T-helper 17 cell (primary cell): ENCODE measurements at places on chromosomes 6 and 20.

DNA sequence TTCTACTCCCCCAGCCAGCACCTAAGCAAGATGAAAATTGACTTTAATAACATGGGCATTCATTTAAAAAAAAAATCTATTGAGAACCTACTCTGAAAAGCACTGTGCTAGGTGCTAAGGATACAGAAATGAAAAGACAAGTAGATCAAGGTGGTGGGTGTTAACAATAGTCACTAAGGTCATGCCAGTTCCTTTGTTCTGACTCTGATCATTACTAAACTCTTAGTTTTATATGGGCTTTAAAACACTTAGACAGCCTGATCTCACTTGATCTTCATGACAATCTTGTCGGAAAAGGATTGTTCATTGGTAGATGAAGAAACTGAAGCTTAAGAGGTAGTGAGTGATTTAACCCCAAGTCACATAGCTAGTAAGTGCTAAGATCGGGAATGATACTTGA is 285.7 kb upstream of the PRDM1 start:
- DNase-seq = no peak

GRCh38 chr6:137307163-137307854 is 88.1 kb upstream of the IFNGR1 start:
- DNase-seq = no peak

- no peak for DNase-seq
Observed at GRCh38 chr6:166338854-166339253, 3.5 kb downstream of the SFT2D1 start.

GRCh38 chr6:55953335-55953734 is 77.9 kb upstream of the BMP5 start:
- DNase-seq = no peak

DNA sequence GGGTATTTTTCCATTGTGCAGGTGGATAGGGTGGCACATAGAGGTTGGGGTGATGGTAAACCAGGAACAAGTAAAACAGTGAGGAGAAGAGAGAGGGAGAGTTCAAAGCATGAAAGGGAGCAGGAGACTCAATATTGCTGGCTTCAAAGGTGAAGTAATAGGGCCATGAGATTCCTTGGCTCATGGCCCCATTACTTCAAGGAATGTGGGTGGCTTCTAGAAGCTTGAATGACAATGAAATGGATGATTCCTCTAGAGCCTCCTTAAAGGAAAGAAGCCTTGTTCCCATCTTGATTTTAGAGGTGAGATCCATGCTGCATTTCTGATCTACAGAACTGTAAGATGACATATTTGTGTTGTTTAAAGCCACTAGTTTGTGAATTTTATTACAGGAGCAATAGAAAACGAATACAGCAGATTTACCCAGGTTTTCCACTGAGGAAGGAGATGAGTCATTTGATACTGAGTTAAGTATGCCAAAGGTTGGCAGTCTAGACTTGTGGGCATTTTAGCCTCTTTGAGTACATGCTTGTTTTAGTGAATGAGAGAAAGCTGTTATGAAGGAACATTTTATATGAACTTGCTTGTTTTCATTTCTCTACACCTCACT is 110.4 kb downstream of the PLCB4 start:
- DNase-seq = no peak

- DNase-seq = no peak
Observed at GRCh38 chr6:149852180-149852579, 12.0 kb downstream of the LRP11 start.

DNA sequence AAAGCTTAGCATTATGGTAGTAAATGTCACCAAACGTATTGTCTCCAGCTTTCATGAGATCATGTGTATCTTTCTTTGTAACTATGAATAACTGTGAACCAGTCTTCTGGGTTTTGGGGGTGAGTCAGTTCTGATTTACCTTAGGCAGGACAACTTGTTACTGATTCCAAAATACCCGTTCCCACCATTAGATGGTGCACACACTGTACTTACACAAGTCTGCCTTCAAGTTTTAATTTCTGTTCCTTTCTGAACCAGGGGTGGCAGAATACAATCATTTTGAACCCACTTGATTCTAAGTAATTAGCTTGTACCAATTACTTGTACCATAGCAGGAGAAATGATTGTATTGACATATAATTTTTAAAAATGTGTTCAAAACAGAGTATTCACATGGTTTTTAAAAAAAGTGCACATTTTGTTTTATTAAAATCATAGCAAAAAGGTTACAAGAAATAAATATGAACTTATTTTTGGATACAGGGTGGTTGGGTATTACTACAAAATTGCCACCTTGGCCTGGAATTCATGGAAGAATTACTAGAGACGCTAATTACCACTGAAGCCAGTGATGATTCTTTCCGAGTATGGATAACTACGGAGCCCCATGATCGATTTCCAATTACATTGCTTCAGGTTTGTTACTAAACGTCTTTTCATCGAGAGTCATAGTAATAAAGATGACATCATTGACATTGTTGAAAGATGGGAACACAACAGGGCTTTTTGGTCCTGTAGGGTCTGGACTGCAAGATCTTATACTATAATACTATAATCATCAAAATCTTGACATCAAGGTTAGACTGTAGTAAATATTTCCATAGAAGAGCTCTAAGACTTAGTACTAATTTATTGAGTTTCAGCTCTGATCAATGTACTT is 75.2 kb upstream of the GLP1R start:
- no peak for DNase-seq

GRCh38 chr6:158718461-158719046 is 68.7 kb downstream of the SYTL3 start:
- DNase-seq = no peak

DNA sequence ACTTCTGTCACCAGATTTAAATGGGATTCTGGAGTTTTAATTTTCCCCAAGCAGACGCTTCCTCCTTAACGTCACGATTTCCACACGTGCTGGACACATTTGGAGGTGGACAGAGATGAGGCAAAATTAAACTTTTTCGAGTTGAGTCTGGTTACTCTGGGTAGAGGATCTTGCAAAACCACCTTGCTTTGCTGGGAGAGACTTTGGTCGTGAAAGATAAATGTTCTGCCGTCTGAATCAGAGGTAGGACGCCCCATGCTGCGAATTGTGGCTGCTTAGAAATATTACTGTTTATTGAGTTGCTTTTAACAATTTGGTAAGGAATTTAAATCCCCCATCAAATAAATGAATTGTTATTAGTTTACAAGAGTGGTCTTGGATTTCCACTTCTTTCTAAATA is 46.8 kb downstream of the CTCFL start:
- no peak for DNase-seq

- no peak for DNase-seq
Observed at GRCh38 chr6:129317931-129318820, 391.8 kb downstream of the ARHGAP18 start.

DNA sequence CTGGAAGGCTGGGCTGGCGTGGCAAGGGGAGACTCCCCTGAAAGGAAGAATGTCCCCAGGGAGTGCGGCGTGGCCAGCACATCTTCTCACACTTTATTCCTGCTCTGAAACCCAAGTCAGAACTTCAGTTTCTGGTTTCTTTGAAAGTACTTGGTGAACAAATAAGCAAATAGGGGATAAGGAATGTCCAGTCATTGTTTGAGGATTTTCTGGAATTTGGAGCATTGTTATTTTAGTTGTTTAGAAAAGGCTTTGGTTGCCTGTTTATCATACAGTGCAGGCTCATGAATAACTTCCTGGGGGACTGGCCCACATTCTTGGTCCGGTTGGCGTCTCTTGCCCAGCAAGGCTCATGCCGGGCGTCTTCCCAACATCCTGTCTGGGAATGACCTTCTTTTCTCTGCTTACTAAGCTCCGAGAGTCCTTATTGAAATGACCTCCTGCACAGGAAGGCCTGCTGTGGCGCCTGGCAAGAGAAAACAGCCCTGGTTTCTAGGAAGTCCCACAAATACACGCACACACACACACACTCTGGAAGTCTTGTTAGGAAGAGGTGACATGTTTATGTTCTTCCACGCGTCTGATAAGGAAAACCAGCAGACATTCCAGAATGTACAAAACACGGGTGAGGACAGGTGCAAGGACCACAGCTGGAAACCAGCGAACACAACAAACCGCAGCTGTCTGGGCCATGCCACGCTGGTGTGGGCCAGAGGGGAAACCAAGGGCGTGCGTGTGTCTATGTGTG is 71.9 kb downstream of the TMEM170B start:
- DNase-seq = no peak

- DNase-seq = no peak
Observed at GRCh38 chr6:11911538-11911937, 100.6 kb upstream of the HIVEP1 start.

DNA sequence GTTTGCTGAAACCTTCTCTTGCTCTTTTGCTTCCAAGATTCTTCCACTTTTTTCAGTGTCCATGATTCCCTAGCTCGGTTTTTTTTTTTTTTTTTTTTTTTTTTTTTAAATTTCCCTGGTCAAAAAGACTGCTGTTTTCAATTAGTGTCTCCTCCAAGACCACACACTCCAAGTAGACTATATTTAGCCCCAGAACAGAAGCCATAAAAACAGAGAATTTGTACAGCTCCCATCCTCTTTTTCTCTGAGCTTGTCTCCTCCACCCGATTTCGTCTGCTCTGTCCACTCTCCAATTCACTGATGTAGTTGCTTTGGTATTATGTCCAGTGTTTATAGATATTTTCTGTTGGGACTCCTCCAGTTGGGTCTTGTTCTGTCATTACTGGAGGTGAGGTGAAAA is 37.6 kb downstream of the RSPH3 start:
- no peak for DNase-seq

GRCh38 chr6:36947570-36948351 is 6.8 kb upstream of the PI16 start:
- no peak for DNase-seq

GRCh38 chr20:51159303-51159702 is 136.4 kb upstream of the KCNG1 start:
- no peak for DNase-seq

- DNase-seq = no peak
Observed at GRCh38 chr6:53801022-53801421, 6.2 kb downstream of the LRRC1 start.

DNA sequence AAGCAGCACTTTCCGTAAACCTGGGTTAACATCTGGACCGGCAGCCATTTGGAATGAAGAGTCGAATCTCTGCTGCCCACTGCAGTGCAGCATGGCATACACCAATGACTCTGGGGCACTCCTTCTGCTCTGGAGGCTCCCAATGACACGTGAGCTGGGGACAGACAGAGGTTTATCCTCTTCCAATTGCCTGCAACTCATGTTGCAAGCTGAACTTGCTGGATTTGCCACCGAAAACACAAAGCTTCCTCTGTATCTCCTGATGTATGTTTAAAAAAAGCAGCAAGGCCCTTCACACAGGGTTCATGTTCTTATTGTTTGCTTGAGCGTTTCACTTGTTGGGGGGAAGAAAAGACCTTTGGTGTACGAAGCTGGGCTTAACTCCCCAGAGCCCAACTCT is 10.8 kb downstream of the NCOA5 start:
- DNase-seq = no peak

DNA sequence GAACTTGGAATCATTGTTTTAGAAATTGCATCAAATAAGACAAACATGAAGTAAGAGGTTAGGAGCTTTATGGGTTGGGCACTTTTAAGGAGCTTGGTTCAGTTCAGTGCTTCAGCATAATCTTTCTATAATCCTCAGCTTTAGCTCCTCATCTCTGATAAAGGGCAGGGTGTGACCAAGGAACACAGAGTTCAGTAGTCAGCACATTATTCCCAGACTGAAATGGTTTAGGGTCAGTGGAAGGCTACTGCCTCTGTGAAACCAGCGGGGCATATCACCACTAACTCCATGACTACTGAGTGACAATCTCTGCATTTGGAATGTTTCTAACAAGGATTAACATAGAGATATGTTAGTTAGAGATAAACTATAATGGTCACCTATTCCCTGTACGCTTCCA is 36.9 kb downstream of the CRYBG1 start:
- DNase-seq = no peak

- no peak for DNase-seq
Observed at GRCh38 chr6:26155061-26155930, 68.1 kb downstream of the HFE start.

GRCh38 chr6:133594652-133595110 is 294.2 kb upstream of the TCF21 start:
- no peak for DNase-seq

GRCh38 chr6:136774228-136775041 is 17.8 kb downstream of the MAP3K5 start:
- DNase-seq = no peak

DNA sequence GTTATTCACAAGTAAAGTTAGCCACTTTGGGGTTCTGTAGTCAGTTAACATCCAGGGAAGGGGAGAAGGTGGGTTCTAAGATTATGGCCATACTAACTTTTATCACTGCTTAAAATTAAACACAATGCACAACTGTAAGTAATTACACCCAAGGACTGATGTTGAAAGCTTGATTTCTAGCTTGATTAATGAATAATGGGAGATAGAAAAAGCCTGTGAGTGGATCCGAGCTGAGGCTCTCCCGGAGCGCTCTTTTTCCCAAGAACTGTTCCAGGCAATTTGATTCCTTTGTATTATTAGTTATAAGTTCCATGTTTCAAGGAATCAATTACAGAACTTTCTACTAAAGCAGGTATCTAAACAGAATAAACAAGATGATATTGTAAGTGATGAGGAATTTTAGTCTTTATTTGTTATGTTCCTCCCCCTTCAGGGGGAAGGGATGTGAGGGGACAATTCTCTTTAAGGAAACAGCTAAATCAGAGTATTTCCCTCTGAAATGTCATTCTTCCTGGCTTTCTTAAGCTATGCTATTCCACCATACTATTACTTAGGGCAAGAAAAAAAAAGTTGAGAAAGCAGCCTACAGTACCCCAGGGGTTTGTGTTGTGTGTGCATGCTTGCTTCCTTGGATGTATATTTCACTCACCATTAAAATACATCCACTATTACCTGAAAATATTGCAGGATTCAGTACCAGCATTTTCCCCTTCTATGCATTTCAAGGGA is 3.8 kb downstream of the TSHZ2 start:
- DNase-seq = no peak

DNA sequence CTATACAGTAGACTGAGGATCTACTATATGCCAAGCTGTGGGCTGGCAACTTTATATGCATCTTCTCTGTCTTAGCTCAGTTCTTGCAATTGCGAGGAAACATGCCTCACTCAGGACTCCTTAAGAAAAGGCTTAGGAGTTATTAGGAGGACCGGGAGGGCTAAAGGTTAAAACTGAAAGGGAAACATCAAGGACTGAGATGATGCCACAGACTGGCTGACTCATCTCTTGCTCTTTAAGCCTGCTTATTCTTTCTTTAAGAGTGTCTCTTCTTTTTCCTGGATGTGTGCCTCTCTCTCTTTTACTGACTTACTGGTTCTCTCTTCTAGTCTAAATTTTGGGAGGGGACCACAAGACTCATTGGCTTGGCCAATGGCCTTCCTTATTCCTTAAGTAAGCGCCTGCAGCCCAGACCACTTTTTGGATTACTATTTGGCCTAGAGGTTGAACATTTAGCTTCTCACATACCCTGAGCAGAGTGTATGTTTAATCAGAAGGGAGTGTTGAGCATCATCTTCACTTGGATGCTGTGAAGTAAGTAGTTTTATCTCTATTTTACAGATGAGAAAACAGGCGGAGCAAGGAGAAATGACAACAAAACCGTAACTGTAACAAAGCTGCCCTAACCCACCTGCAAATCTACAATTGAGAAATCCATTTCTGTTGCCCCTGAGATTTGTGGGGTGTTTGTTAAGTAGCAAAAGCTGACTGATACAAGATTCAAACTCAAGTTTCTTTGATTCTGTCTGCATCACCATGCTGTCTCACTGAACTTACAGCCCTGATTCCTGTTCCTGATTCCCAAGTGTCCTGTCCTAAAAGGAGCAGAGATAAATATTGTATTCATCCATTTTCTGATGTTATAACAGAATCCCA is 7.2 kb upstream of the SDC4 start:
- no peak for DNase-seq
